Iris pigment epithelial cell (primary cell): ENCODE measurements at places on chromosomes 5 and 9.

DNA sequence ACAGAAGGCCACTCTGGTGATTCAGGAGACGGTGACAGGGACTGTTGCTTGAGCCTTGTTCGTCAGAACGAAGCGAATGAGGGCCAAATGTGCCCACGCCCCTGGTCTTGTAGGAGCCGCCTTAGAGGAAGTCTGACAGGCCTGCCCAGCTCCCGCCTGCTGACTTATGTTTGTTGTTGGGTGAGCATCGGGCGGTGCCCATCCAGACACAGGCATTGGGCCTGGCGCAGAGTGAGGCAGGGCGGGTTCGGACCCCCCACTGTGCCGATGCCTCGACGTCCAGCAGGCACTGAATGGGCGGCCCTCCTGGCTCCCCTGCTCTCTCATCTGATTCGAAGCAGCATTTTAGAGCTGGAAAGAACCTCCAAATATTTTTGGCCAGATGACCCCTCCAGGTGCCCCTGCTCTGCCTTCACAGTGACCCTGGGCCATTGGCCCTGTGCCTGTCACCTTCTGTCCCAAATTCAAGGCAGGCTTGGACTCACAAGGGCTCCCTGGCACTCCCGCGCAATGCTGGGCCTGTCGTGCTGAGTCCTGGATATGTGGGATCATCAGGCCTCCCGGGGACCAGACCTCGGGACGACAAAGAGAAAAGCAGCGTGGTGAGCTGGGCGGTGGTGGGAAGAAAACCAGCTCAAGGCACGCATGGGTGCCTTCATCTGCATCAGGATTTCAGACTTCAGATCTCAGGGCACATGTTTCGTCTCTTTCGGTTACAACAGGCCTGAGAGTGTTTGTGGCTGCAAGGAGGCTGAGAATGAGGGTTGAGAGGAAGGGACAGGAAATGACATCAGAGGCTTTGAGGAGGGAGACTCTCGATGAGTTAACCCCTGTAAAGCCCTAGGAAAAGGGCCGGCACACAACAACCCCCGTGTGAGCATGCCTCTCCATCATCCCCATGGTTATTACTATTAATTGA lies 37.1 kb upstream of the OLFM1 start:
- DNase-seq, result no peak

- DNase-seq, result peak; percentile 56
Measured at GRCh38 chr5:172455511-172456061, 1.3 kb upstream of the SH3PXD2B start.

- peak; percentile 69 for DNase-seq
Measured at GRCh38 chr9:121997791-121998190, 95.3 kb downstream of the TTLL11 start.

DNA sequence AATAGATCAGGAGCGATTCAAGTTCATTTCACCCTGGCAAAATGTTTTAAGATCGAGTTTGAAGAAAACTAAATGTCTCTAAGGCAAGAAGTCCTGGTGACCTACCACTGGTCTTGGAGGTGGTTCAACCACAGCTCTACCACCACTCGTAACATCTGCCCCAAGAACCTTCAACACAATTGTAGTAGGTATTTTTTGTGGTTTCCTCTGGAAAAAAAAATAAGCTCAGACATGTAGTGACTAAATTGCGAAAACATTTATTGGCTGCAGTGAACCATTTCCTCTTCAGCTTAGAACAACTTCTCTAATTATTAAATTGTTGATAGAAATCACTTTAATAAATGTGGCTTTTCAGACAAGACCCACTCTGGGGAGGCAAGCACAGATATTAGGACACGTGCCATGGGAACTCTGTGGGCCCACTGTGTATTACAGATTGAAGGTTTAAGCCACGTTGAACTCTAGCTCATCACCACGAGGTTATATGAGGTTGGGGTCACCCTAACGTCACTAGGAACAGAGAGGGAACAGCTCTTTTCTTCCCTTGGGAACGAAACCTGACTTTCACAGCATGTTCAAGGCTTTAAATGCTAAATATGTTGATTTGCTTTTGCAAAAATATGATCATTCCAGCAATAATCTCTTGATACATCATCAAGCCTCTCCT lies 142.9 kb downstream of the HSD17B3 start:
- peak; percentile 74 for DNase-seq

- DNase-seq, result no peak
Measured at GRCh38 chr5:57552033-57552432, 69.4 kb upstream of the ACTBL2 start.

DNA sequence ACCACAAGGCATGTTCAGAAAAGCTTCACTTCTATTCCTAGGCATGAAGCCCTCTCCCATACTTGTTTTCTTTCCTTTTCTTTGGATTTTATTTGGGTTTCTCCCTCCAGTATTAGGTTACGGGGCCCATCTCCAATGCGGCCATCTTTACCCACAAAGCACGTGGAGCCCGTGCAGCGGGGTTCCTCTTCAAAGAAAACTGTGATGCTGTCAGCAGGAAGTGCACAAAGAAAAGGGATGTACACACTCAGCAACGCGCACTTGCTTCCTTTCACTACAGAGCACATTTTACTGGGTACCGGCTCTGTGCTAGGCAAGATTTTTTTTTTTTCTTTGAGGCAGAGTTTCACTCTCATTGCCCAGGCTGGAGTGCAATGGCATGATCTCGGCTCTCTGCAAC lies 106.6 kb downstream of the COL23A1 start:
- no peak for DNase-seq

- no peak for DNase-seq
Measured at GRCh38 chr5:118486647-118487225, 501.6 kb downstream of the DTWD2 start.

DNA sequence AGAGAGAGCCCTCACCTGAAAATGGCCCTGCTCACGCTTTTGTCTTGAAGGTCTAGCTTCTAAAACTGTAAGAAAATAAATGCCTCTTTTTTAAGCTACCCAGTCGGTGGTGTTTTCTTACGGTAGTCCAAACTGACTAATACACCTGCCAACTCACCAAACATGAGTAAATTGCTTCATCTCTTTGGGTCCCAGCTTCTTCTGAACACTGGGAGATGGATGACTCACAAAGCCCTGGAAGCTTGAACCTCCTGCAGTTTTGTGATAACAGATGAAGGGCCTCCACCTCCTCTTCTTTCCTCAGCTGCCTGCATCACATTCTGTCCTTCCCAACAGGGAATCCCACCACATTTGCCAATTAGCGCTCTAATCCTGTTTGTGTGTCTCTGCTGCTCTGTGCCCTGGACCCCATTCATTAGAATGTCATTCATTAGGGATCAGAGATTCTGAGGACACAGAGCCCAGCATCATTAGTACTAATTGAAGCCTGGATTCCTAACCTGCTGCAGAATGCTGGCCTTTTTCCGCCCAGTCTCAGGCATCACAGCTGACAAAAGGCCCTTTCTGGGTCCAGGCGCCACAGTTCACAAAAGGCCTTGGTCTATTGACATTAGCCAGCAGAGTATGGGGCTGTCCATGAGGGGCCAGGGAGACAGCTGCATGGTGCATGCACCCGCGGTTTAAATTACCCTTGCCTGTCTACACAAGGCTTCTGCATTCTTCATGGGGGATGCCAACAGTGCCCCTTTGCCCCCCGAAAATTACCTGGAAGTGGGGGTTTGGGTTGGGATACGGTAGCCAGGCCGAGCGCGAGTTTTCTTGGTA lies 349.3 kb downstream of the SEMA5A start:
- peak; percentile 94 for DNase-seq

- no peak for DNase-seq
Measured at GRCh38 chr5:74082512-74083055, 456.6 kb downstream of the ARHGEF28 start.

DNA sequence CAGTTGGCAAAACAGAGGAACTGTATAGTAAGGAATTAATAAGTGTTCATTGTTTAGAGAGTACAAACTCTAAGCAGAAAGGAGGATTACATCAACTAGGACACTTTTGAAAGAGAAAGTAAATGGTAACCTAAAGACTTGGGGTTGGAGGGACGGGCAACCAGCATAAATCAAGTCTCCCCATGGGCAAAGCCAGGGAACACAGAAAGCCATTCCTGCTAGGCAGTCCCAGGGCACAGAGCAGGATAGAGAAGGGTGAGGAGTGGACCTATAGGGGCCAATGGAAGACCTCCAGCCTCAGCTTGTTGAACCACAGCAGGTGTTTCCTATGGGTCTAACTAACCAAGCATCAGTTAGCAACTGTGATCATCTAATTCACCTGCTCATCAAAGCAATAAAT lies 9.2 kb upstream of the ERAP1 start:
- no peak for DNase-seq

DNA sequence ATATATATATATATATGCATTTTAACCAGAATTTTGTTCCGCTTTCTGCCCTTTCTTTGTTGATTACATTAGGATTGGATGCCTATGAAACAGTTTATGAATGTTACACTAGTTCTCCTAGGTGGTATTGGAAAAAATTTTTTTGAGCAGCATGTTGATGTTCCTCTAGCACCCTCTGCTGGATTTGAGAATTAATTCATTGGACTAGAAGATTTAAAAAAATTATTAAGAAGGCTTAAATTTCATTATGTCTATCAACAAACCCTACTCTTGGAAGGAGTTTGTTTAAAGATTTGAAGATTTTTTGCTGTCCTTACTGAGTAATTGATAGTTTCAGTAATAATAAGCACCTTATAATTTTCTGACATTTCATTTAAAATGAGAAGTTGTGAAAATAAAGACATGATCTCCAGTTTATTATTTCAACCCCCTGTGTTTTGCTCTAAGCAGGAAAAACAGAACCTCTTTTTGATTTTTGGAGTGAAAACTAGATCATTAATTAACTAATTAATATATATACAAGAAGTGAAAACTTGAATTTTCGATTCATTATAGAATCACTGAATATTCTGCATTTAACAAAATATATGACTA lies 89.6 kb downstream of the CCDC171 start:
- peak; percentile 54 for DNase-seq

DNA sequence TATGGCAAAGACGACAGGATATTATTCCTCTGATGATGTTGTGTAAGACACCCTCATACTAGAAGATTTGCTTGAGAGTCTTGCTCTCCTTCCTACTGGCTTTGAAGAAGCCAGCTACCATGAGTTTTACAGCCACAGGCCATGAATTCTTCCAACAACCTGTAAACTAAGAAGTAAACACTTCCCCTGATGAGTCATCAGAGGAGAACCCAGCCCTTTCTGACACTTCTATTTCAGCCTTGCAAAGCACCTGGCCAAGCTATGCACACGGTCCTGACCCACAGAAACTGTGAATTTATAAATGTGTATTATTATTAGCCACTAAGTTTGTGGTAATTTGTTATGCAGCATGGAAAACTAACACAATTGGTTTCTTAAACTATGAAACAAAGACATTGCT lies 288.8 kb upstream of the ADAMTSL1 start:
- no peak for DNase-seq

- DNase-seq, result peak; percentile 23
Measured at GRCh38 chr5:158050421-158050820, 191.5 kb upstream of the CLINT1 start.

DNA sequence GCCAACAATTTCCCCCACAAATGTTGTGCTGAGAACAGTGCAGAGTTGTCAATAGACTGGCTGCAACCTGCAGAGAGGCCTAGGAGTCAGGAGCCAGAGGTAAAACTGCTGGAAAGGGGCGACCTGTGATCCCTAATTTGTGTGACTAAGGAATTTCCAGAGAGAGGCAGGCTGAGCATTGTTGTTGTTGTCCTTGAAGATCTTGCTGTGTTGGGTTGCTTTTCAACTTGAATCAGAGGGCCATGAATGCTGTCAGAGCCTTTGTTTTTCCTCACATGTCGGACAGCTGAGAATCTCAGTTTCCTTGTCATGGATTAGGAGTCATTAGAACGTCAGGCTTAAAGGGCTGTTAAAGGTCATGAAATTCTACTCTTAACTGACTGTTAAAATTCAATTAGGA lies 134.6 kb upstream of the ASTN2 start:
- DNase-seq, result no peak

DNA sequence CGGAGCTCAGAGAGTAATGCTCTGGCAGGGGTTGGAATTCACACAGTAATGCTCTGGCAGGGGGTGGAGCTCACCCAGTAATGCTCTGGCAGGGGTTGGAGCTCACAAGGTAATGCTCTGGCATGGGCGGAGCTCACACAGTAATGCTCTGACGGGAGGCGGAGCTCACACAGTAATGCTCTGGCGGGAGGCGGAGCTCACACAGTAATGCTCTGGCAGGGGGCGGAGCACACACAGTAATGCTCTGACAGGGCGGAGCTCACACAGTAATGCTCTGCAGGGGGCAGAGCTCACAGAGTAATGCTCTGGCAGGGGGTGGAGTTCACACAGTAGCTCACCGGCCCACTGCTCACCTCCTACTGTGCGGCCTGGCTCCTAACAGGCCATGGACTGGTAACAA lies 47.2 kb upstream of the LPCAT1 start:
- no peak for DNase-seq

- peak; percentile 89 for DNase-seq
Measured at GRCh38 chr5:61805101-61805500, 473.0 kb downstream of the ZSWIM6 start.
